ENCODE measurements at places on chromosomes 4 and X.

- no peak for DNase-seq
These were observed 1.3 kb downstream of the TMEM165 start for GRCh38 chr4:55397126-55397436.

- DNase-seq: no peak
These were observed 365.9 kb downstream of the CXXC4 start for GRCh38 chr4:104128850-104129213.

- no peak for DNase-seq
These were observed 10.3 kb upstream of the VSIG4 start for GRCh38 chrX:66050140-66050569.

GRCh38 chrX:38860106-38861013 lies 59.1 kb downstream of the MID1IP1 start:
- DNase-seq: no peak

- DNase-seq: no peak
These were observed 167.9 kb upstream of the ZFP42 start for GRCh38 chr4:187827631-187828030.

GRCh38 chr4:5979981-5980380 lies 38.2 kb downstream of the C4orf50 start:
- DNase-seq: no peak

Data from activated CD4-positive, alpha-beta T cell treated with anti-CD3 and anti-CD28 coated beads, Interleukin-2, Interleukin-6, amounts not matched to agents 100 ng/mL and 50 ng/mL, durations not matched to agents 16 hours and 8 hours (primary cell).